ENCODE measurements at places on chromosomes 5 and 9.

- DNase-seq, result no peak
Measured at GRCh38 chr9:73370053-73370452, 218.4 kb downstream of the ANXA1 start.

- no peak for DNase-seq
Measured at GRCh38 chr5:154761046-154761736, 6.0 kb downstream of the LARP1 start.

DNA sequence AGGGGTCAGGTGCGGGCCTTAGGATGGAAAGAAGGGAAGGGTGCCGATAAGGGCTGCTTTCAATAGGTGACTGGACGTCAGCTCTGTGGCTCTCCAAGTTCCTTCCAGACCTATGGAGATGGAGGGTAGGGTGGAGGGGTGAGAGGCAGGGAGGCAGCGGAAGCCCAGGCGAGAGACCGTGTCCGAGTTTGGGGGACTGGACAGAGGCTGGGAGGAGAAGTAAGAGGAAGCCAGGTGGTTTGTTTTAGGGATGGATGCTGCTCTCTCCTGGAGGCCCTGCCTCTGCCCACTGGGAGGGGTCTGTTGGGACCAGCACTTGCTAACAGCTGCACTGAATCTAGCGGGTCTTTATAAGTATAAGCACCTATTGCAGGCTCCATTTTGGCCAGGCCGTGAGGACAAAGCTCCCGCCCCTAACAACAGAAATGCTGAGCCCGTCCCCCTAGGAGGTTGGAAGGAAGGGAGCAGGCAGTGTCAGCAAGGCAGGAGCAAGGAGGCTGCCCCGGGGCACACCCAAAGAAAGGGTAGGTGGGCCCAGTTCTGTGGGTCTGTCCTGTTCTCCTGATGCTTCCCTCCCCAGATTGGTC lies 167.5 kb downstream of the DAB2IP start:
- no peak for DNase-seq

GRCh38 chr9:93898502-93899426 lies 56.4 kb downstream of the BARX1 start:
- no peak for DNase-seq

DNA sequence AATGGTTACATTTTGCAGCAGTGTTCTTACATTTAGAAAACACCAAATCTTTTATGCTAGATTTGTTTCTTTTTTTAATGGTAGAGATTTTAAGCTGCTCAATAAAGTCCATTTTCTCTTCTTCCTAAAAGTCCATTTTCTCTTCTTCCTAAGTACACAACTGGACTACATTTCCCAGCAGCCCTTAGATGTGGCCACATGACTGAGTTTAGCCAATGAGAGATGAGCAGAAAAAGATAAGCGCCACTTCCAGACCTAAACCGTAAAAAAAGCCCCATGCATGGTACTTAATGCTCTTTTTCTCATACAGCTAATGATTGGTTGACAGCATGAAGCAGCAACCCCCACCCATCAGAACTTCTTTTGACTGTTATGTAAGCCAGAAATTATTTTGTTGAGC lies 206.7 kb downstream of the FAM114A2 start:
- no peak for DNase-seq

DNA sequence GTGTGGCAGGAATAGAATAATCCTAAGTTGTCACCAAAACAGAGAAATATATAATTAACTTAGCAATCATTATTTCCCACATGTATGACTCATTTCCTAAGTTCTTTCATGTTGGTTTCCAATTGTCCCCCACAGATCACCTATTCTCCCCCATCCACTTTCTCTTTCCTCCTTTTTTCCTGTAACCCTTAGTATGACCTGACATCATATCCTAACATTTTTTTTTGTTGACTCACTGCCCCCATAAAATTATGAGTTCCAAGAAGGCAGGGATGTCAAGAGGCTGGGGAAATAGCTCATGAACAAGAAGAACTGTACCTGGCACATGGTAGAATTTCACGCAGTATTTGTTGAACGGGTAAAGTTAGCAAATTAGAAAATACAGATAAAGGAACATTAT lies 186.7 kb downstream of the DCP2 start:
- no peak for DNase-seq

DNA sequence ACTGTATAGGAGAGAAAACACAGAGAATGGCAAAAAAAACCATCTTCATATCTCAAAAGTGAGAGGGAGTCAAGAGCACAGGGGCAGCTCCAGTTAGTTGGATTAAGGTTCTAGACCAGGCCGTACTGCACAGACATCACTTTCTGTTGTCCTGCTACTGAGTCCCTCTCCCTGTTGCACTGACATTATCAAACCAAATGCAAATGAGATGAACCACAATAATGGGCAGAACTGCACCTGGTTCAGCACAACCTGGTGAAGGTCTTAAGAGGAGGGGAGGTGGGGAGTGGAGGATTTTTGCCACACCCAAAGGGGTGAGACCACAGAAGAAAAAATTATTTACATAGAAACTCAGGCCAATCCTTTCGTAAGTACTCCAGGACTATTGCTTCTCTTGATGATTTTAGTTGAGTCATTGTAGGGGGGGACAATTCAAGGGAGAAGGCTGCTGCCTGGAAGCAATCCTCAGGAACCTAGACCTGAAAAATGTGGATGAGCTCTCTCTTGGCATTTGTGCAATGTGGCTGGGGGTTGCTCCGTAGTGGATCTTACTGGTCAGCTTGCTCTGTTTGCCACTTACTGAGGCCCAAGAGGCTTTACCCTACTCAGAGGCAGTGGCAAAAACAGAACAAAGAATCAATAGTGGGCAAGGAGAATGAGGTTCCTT lies 94.5 kb upstream of the PPP1R2B start:
- no peak for DNase-seq

DNA sequence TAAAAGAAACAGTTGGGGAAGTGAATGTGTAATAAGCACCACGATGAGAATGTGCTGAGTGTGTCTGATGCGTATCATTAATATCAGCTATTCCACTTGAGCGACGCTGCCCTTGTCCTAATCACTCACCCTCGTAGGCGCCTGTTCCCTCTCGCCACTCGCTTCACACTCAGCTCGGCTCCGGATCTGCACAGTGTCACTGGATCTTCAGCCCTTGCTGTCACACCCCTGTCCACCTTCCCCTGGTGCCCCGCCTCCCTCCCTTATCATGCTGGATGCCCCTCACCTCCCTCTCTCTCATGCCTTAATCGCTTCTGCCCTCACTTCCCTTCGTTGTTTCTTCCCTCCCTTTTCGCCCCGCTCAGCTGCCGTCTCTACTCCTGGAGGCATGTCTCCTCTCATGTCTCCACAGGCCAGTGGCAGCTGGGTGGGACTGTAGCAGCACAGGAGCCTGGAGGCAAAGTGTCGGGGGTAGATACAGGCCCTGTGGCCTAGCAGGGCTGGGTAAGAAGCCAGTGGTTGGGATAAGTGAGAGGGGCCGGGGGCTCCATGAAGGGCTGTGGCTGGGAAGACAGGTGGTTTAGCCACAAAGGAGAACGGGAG lies 43.5 kb downstream of the ANKDD1B start:
- DNase-seq, result no peak

DNA sequence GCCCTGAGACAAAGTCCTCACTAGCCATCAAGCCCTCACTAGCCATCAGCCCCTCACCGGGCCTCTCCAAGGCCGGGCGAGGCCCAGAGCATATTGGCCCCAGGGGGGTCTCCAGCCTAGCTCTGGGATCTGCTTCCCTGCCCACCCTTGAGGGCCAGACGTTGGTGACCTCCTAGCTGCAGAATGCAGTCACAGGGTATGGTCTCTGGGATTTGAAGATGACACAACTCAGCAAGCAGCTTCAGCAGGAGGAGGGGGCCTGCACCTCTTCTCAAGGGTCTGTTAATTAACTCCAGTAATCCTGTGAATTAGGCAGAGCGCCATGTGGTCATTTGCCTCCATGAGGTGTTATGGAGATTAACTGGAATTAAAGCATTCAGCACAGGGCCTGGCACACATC lies 116.9 kb upstream of the SPOCK1 start:
- DNase-seq, result no peak

- DNase-seq, result no peak
Measured at GRCh38 chr5:111076091-111076490, 4.6 kb downstream of the TSLP start.

- no peak for DNase-seq
Measured at GRCh38 chr9:133273819-133274218, 1.2 kb downstream of the ABO start.

DNA sequence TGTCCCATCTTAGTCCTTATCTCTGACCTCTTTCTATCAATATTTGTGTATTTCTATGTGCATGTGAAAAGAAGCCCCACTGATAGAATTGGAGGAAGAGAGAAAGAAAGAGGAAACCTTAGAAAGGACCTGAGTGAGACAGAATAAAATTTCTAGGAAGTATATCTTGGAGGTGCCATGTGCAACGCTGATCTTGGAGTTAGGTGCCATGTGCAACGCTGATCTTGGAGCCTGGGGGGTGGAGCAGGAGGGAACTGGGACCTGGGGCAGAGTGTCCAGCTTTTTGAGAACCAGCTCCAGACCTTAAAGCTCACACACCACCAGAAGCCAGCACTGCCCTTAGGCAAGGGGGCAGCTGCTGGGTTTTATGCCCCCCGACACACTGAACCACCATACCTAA lies 89.4 kb downstream of the SHC3 start:
- no peak for DNase-seq

DNA sequence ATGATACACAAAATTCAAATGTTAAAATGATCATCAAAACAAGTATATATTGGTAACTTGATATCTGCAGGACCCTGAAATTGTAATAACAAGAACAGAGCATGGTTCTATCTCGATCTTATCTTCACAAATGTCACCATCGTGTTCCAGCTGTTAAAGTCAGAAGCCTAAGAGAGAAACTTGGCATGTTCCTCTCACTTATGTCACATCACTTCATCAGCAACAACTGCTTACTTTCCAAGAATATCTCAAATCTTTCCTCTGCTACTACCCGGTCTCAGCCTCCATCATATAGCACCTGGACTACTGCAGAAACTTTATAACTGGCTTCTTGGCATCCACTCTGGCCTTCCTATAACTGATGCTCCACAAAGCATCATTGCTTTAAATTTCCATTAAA lies 84.9 kb downstream of the FBN2 start:
- no peak for DNase-seq

DNA sequence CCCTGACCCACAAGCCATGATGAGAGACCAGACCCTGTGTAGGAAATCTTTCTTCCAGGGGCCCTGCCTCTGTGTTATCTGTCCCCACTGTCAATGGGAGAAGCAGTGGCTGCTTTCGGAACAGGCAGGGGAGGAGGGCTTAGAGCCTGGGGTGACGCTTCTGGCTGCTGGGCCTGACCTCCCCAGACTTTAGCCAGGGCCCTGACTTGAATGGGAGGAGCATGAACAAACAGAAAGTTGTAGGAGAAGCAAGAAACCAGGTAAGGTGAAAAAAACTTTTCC lies 12.2 kb upstream of the GPX3 start:
- DNase-seq, result no peak

- no peak for DNase-seq
Measured at GRCh38 chr9:129174724-129175514, 3.1 kb downstream of the IER5L start.

- no peak for DNase-seq
Measured at GRCh38 chr9:83959061-83959460, 21.0 kb downstream of the HNRNPK start.

- no peak for DNase-seq
Measured at GRCh38 chr5:84634256-84634655, 249.6 kb upstream of the EDIL3 start.

- no peak for DNase-seq
Measured at GRCh38 chr9:14242150-14242805, 71.7 kb downstream of the NFIB start.

- DNase-seq, result no peak
Measured at GRCh38 chr9:117546894-117547678, 132.2 kb upstream of the ASTN2 start.

DNA sequence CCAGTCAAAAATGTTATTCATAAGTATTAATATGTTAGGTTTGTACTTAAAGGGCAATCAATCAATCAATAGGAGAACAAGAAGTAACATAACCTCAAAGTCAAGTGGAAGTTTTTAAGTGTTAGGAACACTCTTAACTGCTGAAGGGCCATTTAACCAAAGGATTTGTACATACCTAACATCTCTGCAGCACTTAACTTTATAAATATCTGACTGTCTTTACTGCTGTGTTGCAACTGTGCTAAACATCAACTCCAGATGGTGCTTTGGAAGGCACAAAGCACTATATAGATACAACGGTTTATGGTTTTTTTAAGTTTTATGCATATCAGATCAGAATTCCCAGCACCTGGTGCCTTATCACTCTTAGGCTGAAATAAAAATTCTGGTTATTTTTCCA lies 604.9 kb upstream of the PTGER4 start:
- no peak for DNase-seq

DNA sequence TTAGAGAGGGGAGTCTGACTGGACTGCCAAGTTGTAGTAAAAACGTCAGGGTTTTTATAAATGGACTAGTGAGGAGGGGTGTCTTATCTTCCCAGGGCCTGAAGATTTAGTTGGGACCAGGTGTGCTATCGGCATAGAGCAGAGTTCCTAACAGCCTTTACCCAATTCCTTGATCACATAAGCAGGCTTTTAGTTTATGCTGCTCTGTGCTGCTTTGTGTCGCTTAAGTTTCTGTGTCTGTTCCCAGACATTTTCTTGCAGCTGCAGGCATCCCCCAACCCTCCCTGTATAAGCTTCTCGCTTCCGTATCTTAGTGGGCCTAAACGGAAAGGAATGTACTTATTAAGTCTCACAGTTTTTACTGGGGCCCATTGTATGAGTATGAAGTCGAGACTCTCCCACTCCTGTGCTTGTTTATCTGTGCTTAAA lies 2.6 kb upstream of the SMC5 start:
- no peak for DNase-seq

- DNase-seq, result no peak
Measured at GRCh38 chr5:132257131-132258101, at the start of gene PDLIM4. TSS of gene PDLIM4 (plus strand) at chr5:132257696. CDS start at chr5:132257735, 39 bp downstream.

DNA sequence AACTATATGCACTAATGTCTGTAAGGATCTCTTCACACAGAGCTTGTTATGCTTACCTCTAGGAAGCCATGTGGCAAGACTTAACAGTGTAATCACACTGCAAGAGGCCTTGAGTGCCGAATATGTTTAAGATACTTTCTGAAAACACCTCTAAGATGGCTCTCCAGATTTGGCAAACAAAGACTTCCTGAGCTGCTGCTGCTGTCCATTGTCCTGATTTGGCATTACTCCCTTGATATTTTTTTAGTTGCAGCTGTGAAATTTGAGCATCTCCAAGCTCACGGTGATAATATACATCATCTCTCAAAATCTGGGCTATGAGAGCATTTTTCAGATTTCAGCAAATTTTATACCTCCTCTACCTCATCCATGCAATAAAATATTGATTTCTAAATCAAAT lies 384.5 kb upstream of the CDH6 start:
- no peak for DNase-seq

DNA sequence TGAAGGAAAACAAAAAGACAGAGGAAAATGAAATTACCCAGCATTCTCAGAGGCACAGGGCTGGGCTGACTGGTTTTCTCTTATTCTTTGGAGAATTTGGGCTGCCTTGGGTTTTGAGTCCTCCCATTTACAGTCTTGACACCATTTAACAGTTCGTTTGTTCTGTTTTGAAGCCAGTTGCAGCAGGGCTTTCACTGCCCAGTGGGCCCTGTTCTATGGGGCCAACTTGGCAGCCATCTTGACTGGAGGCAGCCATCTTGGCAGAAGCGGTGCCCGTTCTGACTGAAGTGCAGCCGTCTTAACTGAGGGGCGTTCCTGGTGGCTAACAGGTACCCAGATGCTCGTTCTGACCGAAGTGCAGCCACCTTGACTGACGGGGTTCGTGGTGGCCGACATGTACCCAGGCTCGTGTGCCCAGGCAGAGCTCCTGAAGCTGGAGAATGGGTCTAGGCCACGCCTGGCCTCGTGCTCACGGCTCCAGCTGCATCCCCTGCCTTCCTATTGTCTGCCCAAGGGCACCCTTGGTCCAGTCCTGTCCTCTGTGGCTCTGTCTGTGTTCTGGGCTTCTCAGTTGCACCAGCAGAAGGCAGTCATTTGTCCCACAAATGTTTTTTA lies 164.4 kb downstream of the GAPVD1 start:
- DNase-seq, result no peak
